ENCODE measurements at places on chromosomes 4 and X. TPM values are rescaled to one million over a fixed set of nuclear protein-coding genes. Genes with fewer than 3 reads are reported as not detected.

The TMEM156 gene
- not detected for total RNA-seq

The NR3C2 gene
- total RNA-seq: 10.4 TPM

The ARSJ gene
- 0.31 TPM for total RNA-seq

The RHOXF2 gene
- total RNA-seq: not detected

The CHST7 gene
- 15.3 TPM for total RNA-seq

The PRR32 gene
- 0.29 TPM for total RNA-seq

DNA sequence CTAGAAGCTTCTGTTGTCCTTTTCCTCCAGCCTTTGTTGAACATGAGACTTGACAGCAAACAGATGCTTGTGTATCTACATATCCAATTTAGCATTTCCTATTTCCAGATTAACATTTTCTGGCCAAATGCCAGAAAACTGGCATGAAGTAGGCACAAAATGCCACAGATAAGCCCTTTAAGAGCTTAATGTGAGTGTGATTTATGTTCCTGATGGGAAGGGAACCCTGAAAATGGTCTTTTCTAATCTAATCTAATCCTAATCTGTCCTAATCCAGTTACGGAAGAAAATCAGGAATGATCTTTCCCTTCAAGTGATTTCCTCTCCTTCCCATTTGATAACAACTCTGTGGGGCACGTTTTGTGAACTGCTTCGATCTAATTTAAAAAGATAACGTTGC, 133.0 kb upstream of the C1QTNF7 start:
- no peaks in the 10 kb centered on the region for H3K27me3 ChIP-seq
- H3K4me1 ChIP-seq: no peaks in the 10 kb centered on the region
- no peaks in the 10 kb centered on the region for H3K36me3 ChIP-seq
- no peak overlapping the region for H3K27ac ChIP-seq

GRCh38 chrX:48496660-48497059, 12.1 kb upstream of the PORCN start:
- DNase-seq: no peak
- H3K27me3 ChIP-seq: no peaks in the 10 kb centered on the region
- no peaks in the 10 kb centered on the region for H3K36me3 ChIP-seq
- H3K4me1 ChIP-seq: no peaks in the 10 kb centered on the region
- no peak overlapping the region for H3K27ac ChIP-seq

DNA sequence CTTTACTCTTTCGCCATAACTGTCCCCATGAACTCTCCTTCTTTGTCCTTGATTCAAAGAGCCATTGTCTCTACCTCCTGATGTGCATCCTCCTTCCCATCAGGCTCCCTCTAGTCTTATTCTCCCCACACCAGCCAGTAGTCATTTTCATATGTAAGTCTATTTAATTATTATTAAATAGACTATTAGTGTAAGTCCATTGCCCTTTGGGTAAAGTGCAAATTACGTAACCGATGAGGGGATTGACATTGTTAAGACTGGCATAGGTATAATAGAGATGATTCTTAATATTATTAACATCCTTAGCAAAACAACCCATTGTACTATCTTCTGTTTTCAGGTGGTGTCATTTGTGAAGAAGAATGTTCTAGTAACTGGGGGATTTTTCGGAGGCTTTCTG, 16.7 kb downstream of the CMC4 start:
- H3K36me3 ChIP-seq: no peaks in the 10 kb centered on the region
- no peaks in the 10 kb centered on the region for H3K27me3 ChIP-seq
- H3K27ac ChIP-seq: no peak overlapping the region

DNA sequence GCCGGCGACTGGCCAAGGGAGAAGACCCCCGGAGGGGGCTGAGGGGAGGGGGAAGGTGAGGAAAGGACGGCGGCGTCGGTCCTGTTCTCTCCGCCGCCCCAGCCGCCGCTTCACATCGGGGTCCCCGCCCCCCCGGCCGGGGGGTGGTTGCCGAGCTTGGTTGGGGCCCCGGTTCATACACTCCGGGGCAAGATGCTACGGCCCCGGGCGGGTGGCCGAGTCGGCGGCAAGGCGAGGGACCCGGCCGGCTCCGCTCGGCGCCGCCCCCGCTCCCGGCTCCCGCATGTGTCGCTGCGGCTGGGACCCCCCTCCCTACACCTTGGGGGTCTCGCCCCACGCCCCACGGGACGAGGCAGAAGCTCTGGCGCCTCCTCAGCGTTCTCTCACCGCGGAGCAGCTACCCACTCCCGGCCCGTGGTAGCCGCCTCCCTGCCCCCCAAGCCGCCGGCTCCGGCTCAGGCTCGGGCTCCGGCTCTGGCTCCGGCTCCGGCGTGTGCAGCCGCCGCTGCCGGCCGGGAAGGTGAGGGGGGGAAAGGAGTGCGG, 461 bp downstream of the FBXW7 start:
- peaks cover 41% of the 10 kb centered on the region for H3K4me1 ChIP-seq
- no peaks in the 10 kb centered on the region for H3K36me3 ChIP-seq
- H3K27ac ChIP-seq: peak overlapping the region; percentile 93
- no peak for DNase-seq
- H3K27me3 ChIP-seq: no peaks in the 10 kb centered on the region

DNA sequence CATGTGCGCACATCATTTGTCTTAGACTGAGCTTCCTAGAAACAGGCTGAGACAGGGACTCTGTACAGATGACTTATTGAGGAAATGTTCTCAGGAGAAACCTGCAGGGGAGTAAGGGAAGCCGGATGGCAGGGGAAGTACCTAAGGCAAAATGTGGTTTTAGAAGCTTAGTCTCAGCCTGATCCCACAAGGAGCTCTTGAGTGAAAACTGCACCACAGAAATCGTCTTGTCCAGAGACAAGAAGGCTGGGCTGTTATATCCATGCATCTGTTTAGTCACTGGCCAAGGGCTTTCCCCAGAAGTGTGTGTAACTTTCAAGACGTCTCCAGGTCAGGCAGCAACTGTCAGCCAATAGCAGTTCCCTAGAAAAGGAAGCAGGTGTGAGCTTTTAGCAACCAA, 86.0 kb downstream of the FUNDC1 start:
- no peaks in the 10 kb centered on the region for H3K27me3 ChIP-seq
- H3K4me3 ChIP-seq: no peak overlapping the region
- no peak for DNase-seq
- no peak overlapping the region for H3K27ac ChIP-seq
- no peaks in the 10 kb centered on the region for H3K4me1 ChIP-seq

GRCh38 chrX:119343856-119344255, 55.3 kb upstream of the SLC25A43 start:
- no peak overlapping the region for H3K27ac ChIP-seq
- H3K4me3 ChIP-seq: no peak overlapping the region
- H3K36me3 ChIP-seq: no peaks in the 10 kb centered on the region
- H3K27me3 ChIP-seq: no peaks in the 10 kb centered on the region

DNA sequence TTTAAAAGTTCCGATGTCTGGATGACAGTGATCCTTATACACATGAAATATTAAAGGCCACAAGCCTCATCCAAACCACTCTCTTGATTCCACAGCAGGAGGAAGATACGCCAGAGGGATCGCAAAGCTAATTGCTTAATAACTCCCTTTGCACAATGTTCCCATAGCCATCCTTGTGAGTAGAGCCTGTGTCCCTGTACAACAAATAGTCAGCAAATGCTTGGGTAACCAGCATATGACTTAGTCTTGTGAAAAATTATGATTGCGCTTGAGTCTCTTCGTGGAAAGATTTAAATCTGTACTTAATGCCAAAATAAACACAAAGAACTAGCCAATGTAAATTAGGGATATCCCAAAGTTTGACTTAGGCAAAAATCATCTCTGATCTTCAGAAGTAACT, 31.5 kb downstream of the SLC9A7 start:
- H3K27ac ChIP-seq: no peak overlapping the region
- no peak for DNase-seq
- H3K27me3 ChIP-seq: no peaks in the 10 kb centered on the region
- H3K4me1 ChIP-seq: no peaks in the 10 kb centered on the region

GRCh38 chr4:177667687-177668086, 225.4 kb upstream of the AGA start:
- DNase-seq: no peak
- no peaks in the 10 kb centered on the region for H3K27me3 ChIP-seq
- H3K27ac ChIP-seq: no peak overlapping the region
- H3K36me3 ChIP-seq: no peaks in the 10 kb centered on the region

DNA sequence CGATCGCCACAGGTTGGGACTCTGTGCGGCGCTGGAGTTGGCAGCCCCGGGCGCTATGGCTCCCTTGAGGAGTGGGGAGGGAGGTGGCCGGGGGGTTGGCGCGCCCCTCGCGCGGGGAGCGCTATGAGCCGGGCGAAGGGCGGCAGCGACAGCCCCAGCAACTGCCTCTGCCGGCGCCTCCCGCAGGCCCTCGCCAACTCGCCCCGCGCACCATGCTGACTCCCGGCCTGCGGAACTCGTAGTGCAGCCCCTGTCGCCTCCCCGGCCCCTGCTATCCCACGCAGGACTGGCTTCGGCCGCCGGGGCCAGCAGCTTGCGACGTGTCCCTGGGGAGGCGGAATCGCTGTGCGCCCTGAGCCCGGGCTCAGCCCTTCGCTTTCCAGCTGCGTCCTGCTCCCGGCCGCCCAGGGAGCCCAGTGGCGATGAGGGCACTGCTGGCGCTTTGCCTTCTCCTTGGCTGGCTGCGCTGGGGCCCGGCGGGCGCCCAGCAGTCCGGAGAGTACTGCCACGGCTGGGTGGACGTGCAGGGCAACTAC, 415 bp downstream of the SHISA3 start:
- no peak for DNase-seq
- no peak overlapping the region for H3K27ac ChIP-seq
- H3K36me3 ChIP-seq: no peaks in the 10 kb centered on the region
- H3K27me3 ChIP-seq: peaks cover 43% of the 10 kb centered on the region
- peaks cover 6% of the 10 kb centered on the region for H3K4me1 ChIP-seq

- DNase-seq: no peak
- no peaks in the 10 kb centered on the region for H3K4me1 ChIP-seq
- H3K27ac ChIP-seq: no peak overlapping the region
- H3K27me3 ChIP-seq: no peaks in the 10 kb centered on the region
- no peak overlapping the region for H3K4me3 ChIP-seq
- no peaks in the 10 kb centered on the region for H3K36me3 ChIP-seq
Observed at GRCh38 chr4:119655111-119655837, 26.7 kb upstream of the PDE5A start.

DNA sequence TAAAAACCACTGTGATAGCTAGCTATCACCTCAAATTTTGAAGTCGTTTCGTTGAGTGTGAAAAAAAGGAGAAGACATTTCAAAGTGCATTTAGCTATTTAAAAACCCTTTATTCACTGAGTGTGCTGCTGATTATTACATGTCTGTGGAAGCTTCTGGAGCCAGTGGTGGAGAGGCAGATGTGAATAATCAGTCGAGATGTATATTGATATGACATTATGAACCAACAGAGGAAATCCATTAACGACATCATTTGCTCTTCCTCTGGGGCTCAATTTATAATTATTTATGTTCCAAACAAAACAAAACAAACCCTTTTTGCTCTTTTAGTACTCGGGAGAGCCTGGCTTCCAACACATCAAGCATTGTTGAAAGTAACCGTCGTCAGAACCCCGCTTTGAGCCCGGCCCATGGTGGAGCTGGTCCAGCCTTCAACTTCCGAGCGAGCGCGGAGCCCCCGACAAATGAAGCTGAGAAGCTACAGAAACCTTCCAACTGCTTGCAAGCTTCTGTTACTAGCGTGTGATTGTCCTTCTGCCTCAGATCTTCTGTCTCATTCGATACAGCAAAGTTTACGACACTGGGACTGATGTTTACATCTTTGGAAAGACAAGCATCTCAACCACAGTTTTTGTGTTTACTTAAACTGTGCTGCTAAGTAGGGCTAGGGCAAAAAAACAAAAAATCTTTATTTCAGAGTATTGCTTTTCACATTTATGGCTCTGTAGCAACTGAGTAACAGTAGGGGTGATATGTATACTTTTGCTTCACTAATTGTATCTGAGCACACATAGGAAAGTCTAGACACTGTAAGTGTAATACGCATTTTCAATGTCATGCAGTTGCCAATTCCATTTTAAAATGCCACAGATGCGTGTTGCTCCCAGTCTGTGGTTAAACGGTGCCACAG, 111.9 kb downstream of the STOX2 start:
- no peaks in the 10 kb centered on the region for H3K27me3 ChIP-seq
- no peak overlapping the region for H3K4me3 ChIP-seq
- H3K27ac ChIP-seq: no peak overlapping the region
- no peaks in the 10 kb centered on the region for H3K36me3 ChIP-seq
- DNase-seq: no peak
